ENCODE measurements at places on chromosomes 3 and 15.

GRCh38 chr3:119359476-119360326 lies 65.5 kb downstream of the ARHGAP31 start:
- no peak for DNase-seq

GRCh38 chr3:47851888-47852603 lies 49.1 kb downstream of the DHX30 start:
- DNase-seq, result no peak

- no peak for DNase-seq
Observed at GRCh38 chr15:34301058-34301457, 36.5 kb downstream of the SLC12A6 start.

DNA sequence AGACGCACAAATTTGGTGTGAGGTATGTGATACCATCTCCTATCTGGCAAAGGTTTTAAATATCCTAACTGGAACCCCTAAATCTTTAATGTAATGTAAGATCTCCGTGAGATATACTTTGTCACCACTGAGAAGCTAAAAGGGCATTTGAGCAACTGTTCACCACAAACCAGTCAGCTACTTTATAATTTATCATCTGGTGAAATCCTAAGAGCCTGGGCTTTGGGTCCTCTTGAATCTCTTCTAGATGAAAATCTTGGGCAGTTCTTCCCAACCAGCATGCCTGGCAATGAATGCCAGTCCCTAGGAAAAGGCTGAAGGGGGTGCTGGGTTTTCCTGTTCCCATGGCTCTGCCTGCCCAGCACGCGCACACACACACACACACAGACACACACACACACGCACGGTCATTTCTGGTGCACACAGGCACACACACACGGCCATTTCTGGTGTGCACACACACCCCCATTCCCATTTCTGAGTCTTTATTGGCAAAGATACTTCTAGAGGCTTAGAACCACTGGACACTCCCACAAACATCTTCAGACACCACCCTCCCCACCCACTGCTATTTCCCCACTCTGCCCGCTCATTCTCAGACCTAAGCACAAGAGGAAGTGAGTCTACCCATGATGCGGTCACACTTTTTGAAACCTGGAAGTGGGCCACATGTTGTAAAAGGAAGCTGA lies 72.6 kb downstream of the MYO1E start:
- no peak for DNase-seq

DNA sequence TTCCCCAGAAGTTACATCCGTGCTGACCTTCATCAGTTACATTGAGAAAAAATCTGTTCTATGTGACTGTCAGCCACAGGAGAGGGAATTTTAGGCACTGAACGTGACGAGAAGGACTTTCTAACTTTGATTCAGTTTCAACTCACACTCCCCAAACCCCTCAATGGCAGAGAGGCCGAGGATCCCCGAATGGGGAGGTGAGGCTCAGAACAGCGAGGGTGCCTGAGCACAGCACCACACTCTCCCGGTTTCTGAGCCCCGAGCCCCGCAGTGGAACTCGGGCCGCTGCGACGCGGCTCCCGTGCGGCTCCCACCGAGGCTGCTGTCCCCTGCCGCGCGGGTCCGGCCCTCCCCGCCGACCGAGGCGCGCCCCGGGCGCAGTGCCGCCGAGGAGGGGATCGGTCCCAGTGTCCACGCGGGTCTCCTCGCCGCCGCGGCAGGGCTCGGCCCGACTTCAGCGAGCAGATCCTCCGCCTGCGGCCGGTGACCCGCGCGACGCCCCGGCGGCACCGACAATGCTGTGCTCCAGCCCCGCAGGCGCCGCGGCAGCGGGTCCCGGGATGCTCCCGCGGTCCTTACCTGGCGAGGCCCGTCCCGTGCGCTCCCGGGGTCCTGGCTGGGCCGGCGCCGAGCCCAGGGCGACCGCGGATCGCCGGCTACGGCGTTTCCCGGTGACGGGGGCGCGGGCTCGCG lies 439 bp downstream of the CTXND1 start:
- DNase-seq, result no peak

DNA sequence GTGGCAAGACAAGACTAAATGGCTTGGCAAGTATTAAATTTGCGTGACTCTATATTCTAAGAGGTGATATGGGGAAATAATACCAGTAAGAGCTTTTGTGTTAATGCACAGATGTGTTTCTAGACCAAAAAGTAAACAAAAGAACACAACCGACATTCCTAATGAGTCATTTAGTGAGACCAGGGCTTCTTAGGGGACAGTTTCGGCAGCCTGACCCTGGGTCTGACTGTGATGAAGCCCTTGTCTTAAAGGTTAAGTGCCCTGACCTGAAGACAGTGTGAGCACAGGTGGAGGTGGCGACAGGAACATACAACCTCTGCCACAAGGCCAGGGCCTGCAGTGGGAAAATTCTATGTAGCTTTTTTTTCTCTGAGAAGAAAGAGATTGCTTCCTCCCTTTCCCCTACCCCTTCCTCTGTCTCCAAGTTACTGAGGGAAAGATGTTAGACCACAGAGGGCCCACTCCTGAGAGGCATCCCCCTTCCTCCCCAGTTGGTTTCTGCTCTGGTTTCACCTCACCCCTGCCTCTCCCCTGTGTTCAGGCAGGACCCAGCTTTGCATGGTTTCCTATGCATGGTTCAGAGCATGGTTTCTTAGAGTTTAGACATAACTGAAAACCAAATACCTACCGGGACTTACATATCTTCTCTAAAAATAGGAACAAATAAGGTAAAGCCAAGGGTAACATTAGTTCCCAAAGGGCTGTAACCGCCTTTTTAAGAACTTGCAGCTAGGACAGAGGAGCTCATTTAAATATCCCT lies 24.8 kb upstream of the CMTM7 start:
- no peak for DNase-seq

DNA sequence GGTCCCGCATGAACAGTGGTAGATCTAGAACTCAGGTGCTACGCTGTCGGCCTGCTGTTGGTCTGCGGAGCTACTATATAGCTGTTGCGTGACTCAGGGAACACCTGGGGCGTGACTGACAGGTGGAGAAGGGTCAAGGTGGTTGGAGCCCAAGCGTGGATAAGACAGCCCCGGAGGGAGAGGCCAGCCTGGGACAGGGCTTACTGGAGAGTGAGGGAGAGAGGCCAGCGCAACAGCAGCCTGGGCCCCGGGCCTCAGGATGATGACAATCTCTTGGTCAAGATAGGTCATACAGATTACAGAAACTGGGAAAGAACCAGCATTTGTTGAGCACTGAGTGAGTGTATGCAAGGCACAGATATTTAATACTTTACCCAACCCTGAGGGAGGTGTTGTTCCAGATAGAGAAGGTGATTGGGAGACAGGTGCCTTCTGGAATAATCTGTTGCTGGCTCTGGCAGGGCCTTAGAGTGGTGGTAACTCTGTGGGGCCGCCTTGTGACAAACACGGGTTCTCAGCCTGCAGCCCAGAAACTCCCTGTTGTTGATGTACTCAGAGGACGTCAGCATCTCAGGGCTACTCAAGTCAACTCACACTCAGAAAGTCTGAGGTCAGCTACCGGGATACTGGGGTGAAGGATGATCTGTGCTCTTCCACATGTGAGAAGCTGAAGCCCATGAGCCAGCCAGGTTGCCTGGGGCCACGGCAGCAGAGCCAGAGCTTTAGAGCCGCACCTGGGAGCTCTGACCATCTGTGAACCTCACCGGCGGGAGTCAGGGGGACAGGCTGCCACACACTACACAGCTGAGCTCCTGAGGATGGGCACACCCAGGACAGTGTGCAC lies 265.4 kb upstream of the HES1 start:
- DNase-seq, result no peak

- DNase-seq, result no peak
Observed at GRCh38 chr3:194548346-194549321, 61.8 kb upstream of the ATP13A3 start.

GRCh38 chr15:78739996-78740903 lies 71.0 kb downstream of the ADAMTS7 start:
- peak; percentile 75 for DNase-seq

DNA sequence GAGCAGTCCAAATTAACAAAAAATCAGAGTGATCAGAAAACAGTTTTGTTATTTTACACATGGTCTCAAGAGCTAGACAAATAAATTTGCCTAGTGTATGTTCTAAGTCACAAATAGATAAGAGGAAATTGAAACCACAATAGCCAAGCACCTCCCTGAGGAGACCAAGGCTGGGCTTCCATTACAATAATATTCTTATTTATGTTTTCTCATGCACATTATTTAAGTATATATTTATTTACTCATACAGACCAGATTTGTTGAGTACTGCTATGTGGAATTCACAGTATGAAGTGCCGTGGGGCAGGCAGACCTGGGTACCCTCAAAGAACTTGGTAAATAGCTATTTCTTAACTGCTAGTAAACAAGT lies 242.3 kb upstream of the ICE2 start:
- no peak for DNase-seq

DNA sequence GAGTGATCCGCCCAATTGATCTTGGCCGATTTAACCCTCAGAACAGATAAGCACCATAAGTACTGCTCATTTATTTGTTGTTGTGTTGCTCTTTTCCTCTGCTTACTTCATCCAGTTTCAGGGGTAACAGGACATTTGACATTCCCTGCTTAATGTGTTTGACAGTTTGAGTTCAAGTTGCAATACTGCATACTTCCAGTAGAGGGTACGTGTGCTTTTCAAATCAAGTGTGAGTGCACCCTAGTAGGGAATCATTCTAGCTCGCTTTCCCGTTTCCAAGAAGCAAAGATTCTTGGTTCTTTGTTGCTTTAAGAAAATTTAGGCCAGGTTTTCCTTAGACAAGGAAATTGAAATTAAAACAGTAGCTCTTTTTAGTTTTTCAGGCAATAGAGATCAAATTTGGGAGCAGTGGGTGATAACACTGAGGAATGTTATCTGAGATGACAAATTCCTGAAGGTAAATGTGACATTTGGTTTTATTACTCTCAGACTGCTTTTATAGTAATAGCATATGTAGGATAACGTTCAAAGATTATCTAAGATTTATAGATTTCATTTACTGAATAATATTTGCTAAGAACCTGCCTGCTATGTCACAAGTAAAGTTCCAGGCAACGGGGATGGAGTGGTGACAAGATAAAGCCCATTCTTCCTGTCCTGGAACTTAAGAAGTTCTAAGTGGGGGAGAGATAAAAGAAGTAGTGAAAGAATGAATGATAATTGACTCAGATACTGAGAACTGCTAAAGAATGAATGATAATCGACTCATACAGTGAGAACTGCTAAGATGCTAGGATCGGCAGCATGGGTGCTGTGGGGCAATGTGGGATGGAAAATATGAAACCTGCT lies 73.3 kb downstream of the SYNPR start:
- DNase-seq, result no peak

- DNase-seq, result peak; percentile 15
Observed at GRCh38 chr3:36943601-36944000, 1.3 kb downstream of the TRANK1 start.

DNA sequence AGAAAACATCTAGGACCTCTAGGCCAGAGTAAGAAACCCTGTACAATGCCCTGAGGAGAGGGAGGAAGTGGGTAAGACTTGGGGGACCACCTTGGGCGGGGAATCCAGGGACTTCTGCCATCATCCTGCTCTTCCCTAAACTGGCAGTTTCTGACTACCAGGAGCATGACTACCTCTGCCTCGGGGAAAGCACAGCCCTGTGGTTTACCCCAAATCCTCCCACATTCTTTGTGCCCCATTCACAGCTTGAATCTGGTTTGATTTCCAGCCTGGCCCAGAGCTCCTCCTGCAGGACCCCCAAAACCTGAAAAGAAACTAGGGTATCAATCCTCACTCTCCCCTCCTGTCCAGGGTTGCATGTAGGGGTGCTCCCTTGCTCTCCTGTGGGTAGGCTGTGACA lies 4.7 kb downstream of the C3orf18 start:
- DNase-seq, result no peak

DNA sequence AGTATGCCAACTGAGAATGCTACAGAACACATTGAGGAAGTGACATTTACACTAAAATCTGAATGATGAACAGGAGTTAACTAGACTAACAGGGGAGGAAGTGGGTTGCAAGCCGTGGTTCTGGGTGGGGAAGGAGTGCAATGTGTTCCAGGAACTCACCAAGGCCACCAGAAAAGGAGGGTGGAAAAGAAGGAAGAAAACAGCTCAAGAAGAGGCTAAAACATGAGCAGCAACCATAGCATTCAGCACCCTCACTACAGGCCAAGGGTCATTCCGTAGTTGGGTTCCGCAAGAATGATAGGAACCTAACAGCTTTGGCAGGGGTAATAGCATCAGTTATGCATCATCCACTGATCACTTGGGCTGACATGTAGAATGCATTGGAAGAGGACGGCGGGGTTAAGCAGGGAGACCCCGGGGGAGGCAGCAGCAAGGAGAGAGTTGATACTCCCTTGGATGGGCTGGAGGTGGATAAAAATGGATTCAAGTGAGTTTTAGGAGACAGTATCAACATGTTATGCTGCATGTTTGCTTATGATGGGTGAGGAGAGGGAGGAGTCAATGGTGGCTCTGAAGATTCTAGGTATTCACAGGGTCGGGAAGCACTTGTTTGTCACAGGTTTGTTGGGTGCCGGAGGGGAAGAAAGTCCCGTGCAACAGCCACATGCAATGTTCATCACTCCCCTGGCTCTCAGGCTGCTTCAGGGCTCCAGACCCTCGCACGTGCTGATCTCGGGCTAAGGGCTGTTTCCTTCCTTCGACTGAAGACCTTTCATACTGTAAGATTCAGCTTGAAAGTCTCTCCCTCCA lies 53.2 kb downstream of the LIPC start:
- DNase-seq, result no peak

DNA sequence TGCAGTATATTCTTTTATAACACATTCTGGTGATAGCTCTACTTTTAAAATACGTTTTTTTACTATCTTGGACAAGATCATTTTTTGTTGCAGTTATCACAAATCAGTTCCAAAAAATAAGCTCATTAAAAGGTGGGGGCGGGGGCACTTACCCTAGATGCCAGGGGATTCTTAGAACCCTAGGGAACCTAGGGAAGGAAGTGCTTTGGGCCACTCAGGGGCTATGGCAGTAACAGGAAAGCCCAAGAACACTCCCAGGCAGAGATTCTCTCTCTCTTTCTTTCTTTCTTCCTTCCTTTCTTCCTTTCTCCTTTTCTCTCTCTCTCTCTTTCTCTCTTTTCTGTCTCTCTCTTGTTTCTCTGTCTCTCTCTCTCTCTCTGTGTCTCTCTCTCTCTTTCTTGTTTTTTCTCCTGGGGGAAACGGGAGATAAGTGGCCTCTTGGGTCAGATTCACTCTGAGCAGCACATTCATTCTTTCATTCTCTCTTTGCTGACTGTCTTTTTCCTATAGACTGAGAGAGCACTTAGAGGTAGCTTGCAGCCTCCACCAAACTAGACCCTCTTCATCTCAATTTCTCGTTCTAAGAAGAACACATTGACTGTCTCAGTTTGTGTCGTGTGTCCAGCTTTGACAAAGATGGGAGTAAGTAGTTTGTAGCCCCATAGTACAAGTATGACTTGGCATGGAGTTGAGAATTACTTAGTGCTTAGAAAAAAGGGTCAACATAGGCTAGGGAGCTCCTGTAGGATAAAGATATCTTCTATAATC lies 16.6 kb downstream of the SCAANT1 start:
- no peak for DNase-seq

Data from type B pancreatic cell (in vitro differentiated cells).